ENCODE measurements at places on chromosomes 7 and 10.
A peak's percentile ranks its signal among the peaks of the same experiment; 100 is the strongest.

DNA sequence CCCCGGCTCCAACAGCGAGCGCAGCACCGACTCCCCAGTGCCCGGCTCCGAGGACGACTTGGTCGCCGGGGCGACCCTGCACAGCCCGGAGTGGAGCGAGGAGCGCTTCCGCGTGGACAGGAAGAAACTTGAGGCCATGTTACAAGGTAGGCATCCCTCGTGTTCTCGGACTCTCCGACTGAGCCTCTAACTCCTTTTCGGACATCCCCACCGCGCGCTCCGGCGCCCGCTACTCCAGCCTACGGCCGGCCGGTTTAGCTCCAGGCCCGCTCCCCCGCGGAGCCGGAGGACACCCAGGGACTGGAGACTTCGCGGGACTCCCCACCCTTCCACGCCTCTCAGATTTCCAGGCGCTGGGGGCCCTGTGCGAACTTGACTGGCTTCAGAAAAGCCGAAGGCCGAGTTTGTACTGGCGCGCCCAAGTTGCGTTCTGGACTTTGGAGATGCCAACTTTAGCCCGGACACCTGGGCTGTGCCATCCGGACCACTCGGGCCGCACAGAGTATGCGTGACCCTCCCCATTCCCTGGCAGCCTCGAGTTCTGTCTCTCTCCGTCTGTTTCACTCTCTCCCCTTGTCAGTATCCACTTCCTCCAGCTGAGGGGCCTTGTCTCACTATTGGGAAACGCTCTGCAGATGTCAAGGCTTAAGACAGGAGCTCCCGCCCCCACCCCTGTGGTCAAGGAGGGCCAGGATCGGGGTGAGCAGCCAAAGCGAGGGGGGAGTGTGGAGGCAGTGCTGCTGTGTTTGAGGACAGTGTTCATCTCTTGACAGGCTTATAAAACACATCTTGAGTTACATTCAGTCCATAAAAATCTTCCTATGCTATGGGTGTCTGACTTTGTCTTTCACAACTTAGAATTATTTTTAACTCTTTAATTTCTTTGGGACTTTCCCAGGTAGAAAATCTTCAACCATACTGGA lies 777 bp downstream of the BICC1 start:
- no peak for DNase-seq

GRCh38 chr10:9069136-9069535 lies 1014.6 kb downstream of the GATA3 start:
- DNase-seq = no peak

DNA sequence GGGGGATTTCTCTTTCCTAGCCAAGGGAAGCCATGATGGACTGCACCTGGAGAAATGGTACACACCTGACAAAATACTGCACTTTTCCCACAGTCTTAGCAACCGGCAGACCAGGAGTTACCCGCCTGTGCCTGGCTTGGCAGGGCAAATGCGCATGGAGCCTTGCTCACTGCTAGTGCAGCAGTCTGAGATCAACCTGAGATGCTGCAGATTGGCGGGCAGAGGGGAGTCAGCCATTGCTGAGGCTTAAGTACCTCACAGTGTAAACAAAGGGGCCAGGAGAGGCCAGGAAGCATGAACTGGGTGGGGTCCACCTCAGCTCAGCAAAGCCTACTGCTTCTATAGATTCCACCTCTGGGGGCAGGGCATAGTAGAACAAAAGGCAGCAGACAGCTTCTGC lies 49.4 kb downstream of the OR13A1 start:
- DNase-seq = no peak

DNA sequence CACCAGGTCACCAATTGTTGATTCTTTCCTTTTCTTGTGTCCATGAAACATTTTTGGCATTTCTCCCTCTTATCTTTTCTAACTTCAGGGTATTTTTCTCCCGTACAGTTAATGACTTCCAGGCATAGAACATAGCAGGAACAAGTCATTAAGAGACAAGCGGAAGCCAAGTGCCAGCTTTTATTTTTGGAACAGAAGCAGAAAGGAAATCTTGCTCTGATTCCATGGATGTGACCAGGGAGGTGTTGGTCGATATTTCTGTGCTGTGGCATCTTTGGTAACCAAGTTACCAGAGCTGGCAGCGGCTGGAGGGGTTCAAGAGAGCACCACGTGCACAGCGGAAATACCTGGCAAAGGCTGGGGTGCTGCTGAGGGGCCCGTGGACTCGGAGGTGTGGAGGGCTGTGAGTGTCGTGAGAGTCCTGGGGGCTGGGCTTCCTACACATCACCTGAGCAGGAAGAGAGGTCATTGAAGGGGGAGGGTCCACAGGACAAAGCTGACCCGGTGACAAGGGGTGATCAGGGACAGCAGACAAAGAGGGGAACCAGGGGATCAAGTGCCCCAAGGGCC lies 1.8 kb downstream of the LLCFC1 start:
- DNase-seq = peak; percentile 64

- no peak for DNase-seq
Observed at GRCh38 chr10:71285180-71285545, 33.9 kb upstream of the SLC29A3 start.

GRCh38 chr7:21198921-21199320 lies 229.0 kb upstream of the SP4 start:
- DNase-seq = no peak

DNA sequence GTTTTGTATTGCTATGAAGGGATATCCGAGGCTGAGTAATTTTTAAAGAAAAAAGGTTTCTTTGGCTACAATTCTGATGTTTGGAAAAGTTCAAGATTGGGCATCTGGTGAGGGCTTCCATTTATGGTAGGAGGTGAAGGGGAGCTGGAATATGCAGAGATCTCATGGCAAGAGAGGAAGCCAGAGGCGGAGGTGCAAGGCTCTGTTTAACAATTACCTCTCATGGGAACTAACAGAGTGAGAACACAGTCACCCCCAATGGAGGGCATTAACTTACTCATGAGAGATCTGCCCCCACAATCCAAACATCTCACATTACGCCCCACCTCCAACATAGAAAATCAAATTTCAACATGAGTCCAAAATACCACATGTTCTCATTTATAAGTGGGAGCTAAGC lies 62.0 kb downstream of the AKR1D1 start:
- DNase-seq = no peak

GRCh38 chr7:32204361-32205018 lies 134.3 kb upstream of the PDE1C start:
- peak; percentile 78 for DNase-seq

DNA sequence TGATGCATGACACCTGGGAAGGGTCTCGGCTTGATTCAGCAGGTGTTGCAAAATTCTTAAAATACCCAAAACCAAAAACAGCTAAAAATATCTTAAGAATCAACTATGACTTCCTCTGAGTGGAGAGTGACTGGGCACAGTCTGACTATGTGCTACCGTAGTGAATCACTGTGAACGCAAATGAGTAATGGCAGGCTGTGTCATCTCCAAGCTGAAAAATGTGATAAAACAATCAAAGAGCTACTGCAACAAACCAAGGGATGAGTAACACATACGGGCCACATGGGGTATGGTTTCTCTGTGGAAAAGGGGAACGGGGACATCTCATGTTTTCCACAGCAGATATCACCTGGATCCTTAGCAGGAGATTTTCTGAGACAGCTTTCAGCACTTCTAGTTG lies 127.5 kb downstream of the ABCA13 start:
- no peak for DNase-seq

DNA sequence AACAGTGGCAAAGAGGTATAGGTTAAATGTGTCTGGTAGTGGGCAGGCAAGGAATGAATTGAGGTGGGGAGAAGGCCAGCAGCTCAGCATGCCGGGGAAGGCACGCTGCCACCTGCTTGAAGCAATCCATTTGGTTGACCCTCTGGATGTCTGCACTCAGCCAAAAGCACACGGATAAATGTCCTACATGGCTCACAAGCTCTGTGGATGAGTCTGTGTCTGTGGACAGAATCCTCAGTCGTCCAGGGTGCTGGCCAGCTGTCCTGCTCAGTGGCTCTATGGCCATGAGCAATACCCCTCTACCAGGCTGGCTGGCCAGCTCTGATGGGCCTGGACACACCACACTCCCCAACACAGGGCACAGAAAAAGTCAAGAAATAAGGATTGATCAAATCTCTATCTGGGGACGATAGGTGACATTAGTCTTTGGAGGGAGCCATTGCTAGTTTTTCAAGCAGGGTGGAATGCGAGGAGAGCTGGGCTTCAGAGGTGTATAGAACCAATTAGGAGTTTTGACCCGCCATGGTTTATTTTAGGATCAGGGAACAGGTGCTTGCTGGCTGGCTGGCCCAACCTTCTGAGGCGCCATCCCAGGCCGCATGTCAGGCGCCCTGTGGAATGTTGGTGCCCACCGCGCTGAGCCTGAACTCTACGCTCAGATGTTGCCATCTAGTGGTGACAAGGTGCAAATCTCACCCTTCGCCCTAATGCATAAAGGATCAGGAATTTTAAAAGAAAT lies 493.4 kb downstream of the TNS3 start:
- DNase-seq = no peak

- no peak for DNase-seq
Observed at GRCh38 chr7:113283861-113284260, 165.5 kb upstream of the SMIM30 start.
